HCT116 (cell line): ENCODE measurements at places on chromosomes 4 and X.

GRCh38 chrX:21816136-21816535 lies 23.3 kb upstream of the MBTPS2 start:
- no peak for DNase-seq

- no peak for DNase-seq
These were observed 46.4 kb upstream of the GATB start for GRCh38 chr4:151807220-151807619.

GRCh38 chrX:38891641-38892413 lies 90.6 kb downstream of the MID1IP1 start:
- no peak for DNase-seq

GRCh38 chrX:357693-358471 lies 28.8 kb downstream of the PPP2R3B start:
- DNase-seq, result no peak
